ENCODE measurements at places on chromosomes 13 and 19. TPM values are rescaled to one million over a fixed set of nuclear protein-coding genes. Genes with fewer than 3 reads are reported as not detected.

The UBE2L5 gene
- polyA plus RNA-seq, result 0.02 TPM

DNA sequence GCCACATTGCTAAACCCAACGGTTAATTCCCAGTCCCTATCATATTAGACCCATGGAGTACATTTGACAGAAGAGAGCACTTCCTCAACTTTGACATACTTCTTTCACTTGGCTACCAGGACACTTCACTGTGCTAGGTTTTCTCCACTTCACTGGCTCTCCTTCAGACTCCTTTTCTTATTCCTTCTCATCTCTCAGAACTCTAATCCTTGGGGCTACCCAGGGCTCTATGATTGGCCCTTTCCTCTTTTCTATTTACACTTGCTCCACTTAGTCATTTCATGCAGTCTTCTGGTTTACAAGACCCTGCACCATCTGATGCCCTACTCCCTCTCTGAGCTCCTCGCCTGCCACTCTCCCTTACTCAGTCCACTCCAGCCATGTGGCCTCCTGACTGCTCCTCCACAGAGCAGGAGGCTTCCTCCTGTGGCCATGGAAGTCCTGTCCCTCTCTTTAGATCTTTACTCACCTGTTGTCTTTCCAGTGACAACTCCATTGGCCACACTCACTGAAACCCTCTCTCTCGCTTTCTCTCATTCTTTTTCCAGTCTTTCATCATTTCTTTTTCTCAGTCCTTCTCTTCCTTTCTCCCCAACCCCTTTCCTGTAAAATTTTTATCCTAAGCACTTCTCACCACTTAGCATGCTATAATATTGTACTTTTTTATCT is 90.4 kb downstream of the TBC1D4 start:
- no peaks in the 10 kb centered on the region for H3K4me1 ChIP-seq
- H3K27ac ChIP-seq, result no peak overlapping the region
- H3K4me3 ChIP-seq, result no peak overlapping the region
- no peak for DNase-seq

GRCh38 chr19:57664269-57665127 is 4.2 kb upstream of the ZSCAN4 start:
- peak; percentile 89 for DNase-seq
- H3K27me3 ChIP-seq, result no peaks in the 10 kb centered on the region
- no peaks in the 10 kb centered on the region for H3K4me1 ChIP-seq
- peak overlapping the region; percentile 56 for H3K27ac ChIP-seq

GRCh38 chr19:10968527-10969135 is 7.8 kb downstream of the SMARCA4 start:
- no peaks in the 10 kb centered on the region for H3K27me3 ChIP-seq
- no peaks in the 10 kb centered on the region for H3K36me3 ChIP-seq
- no peaks in the 10 kb centered on the region for H3K4me1 ChIP-seq
- no peak overlapping the region for H3K4me3 ChIP-seq
- no peak for DNase-seq

GRCh38 chr13:105329359-105329758 is 1206.1 kb downstream of the EFNB2 start:
- DNase-seq, result no peak
- no peaks in the 10 kb centered on the region for H3K27me3 ChIP-seq
- H3K36me3 ChIP-seq, result no peaks in the 10 kb centered on the region
- H3K27ac ChIP-seq, result no peak overlapping the region
- H3K4me3 ChIP-seq, result no peak overlapping the region
- H3K4me1 ChIP-seq, result no peaks in the 10 kb centered on the region
